ENCODE measurements at places on chromosomes 12 and 14.
A peak's percentile ranks its signal among the peaks of the same experiment; 100 is the strongest.

DNA sequence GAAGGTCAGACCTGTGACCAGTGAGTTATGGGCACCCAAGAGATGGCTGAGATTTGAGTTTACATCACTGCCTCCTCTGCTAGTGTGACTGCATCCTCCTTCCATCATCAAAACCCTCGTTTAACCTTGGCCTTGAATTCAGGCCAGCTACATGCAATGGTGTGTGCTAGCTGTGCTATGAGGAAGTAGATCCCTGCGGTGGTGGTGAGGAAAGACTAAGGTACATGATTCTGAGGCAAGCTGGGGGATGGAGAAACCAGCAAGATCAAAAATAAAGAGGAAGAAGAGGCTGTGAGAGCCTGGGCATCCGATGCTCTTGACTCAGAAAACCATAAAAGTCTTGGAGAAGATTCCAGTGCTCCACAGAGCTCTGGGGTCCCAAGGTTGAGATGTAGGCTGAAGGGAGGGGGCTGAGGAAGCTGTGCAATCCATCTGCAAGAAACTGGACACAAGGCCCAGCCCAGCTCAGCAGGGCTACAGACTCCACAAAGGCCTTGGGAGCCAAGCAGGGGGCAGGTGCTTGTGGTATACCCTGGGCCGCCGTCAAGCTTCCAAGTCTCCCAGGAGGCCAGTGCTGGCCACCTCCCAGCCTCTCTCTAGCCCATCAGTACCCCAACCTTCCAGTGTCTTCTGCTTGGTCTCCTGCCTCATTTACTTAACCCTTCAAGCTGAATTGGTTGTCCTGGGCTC lies 774.8 kb downstream of the VRK1 start:
- DNase-seq = no peak

- no peak for DNase-seq
Measured at GRCh38 chr14:23286902-23287479, 1.1 kb upstream of the HOMEZ start.

DNA sequence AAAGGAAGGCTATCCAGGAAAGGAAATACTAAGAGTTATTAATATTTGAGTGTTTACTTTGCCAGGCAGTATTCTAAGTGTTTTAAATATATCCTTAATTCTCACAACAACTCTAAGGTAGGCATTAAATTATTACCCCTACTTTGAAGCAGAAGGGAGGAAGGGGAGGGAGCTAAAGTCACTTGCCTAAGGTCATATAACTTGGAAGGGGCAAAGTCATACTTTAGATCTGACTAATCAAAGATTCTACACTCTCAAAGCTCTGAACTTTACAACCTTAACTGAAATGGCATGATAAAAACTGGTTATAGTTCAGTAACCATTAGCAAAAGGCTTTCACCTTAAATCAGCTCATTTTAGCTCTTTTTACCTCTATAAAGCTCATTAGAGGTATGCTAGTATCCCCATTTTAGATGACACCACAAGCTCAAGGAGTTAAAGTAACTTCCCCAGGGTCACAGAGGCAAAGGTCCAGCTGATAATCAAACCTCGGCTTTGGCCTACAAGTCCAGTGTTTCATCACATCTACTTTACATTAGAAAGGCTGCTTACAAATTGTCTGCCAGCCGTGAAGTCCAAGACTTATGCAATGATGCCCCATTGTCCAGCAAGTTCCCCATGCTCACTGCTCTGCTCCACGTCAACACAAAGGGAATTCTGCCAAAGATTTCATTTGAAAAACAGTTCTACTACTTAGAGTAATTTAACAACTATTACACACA lies 223.9 kb downstream of the MED13L start:
- DNase-seq = no peak

DNA sequence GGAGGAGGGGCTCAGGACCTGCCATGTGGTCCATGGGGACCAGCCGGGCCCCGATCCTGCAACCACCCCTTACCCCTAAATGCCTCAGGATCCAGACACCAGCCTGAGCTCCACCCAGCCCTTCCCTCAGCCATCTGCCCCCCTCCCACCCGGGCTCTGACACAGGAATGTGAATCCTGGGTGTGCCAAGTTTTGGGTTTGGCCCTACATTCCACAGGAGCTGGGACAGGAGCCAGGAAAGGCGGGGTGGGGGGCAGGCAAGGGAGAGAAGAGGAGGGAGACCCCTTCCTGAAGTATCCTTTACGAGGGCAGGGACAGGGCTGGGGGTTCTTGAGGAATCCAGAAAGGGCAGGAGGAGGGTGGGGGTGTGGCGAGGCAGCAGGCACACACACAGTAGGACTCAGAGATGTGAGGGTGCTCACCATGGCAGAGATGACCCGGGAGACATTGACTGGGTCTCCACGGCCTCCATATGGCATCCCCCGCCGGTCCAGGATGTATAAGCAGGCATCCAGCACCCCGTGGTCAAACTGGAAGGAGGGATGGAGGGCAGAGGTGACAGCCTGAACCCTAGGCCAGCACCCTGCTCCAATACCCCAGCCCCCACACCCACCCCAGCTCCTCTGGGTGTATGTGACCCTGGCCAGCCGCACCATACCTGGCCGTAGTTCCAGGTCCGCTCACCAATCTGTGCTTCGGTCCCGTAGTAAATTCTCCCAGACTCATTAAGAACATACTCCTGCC lies 3.5 kb downstream of the TGM1 start:
- DNase-seq = no peak

- no peak for DNase-seq
Measured at GRCh38 chr12:51460519-51460918, 35.9 kb downstream of the SLC4A8 start.

- DNase-seq = no peak
Measured at GRCh38 chr14:96224480-96225096, 19.9 kb downstream of the BDKRB2 start.

DNA sequence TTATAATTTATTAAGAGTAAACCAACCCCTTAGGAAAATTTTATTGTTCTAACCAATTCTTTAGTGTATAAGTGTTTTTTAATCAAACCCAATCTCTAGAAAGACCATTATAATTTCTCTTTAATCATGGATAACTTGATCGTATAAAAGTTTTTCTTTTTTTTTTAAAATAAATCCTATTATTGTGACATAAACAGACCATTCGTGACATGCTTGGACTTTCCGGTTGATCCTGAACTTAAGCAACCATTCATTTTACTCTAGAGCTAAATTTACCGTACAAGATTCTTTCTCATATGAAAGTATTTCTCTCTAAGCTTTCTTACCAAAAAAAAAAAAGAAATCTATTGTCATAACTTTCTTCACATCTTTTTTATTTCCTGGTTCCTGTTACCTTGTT lies 32.6 kb upstream of the SLC38A4 start:
- DNase-seq = no peak

GRCh38 chr14:22168092-22168955 lies 420.7 kb downstream of the DAD1 start:
- no peak for DNase-seq

DNA sequence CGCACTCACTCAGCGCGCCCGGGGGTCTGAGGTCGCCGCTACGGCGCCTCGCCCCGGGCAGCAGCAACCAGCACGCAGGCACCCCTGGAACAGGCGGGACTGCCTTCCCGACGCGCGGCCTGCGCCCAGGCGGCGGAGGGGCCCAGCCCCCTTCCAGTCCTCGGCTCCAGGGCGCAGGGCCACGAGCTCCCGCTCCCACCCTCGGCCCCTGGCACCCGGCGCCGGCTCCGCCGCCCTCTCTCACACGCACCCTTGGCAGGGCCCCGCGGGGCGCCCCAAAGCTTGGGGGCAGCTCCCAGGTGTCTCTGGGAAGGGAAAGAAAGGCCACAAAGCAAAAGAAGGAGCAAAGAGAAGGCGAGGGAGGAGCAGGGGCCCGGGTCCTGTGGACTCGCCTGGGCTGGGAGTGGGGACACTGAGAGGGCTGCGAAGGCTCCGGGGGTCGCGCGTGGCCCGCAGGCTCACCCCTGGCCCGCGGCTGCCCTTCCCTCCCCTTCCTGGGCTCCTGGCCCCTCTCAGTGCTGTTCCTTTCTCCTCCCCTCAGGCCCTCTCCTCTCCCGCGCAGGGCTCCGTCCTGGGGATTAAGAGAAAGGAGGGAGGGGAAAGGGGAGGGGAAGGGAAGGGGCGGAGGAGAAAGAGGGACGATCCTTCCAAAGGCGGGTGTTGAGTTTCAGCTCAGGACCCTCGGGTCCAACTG lies 907 bp upstream of the EFS start:
- peak; percentile 94 for DNase-seq

DNA sequence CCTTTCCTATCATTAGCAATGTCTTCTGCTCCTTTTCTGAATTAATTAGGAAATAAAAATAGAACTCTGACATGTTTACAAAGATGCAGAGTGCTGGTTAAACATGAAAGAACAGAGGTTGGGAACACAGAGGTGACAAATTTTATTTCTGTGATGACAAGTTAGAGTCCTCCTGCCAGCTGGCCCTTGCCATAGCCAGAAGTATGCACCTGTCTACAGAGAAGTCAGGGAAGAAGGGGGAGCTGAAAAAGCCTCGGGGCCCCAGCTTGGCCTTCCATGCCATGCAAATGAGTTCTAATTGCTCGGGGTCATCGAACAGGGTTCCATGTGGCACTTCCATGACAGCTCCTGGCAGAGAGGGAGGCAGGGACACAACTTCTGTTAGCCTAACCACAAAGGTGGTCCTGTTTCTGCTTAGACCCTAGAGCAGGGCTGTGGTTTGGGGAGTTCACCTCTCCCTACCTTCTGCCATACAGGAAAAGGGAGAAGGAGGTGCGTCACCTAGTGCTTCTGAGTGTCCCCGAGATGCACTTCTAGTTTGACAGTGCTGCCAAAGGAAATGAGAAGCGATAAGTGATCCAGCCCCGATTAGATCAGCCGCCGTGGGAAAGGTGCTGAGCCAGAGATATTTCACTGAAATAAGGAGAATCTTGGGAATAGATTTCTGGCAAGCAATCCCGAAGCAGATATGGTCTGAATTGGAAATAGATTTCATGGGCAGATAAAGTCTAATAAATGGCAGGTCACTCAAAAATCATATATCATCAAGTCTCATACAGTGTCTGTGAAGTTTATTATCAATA lies 155.8 kb upstream of the FOXN3 start:
- no peak for DNase-seq

DNA sequence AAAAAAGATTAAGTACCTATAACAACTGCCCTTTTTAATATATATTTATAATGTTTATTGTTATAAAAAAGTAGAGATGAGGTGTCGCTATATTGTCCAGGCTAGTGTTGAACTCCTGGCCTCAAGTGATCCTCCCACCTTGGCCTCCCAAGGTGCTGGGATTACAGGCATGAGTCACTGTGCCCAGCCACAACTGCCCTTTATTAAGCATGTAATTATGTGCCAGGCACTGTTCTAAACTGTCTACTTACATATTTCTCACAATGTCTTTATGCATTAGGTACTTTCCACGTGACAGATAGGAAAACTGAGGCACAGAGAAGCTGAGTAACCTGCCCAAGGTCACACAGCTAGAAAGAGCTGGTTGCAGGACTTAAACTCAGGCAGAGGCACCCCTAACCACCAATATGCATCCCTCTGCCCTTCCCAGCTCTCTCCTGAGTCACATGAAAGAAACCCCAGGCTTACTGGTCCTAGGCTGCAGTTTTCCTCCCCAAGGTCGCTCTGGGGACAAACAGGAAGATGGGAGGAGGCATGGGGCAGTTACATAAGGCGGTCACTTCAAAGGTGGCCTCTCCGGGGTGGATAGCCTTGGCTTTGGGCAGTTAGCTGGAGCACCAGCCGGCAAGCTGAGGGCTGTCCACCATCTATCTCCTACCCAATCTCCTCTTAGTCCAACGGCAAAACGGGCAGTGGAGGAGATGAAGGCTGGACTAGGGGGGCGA lies 54.6 kb upstream of the TBX3 start:
- no peak for DNase-seq

DNA sequence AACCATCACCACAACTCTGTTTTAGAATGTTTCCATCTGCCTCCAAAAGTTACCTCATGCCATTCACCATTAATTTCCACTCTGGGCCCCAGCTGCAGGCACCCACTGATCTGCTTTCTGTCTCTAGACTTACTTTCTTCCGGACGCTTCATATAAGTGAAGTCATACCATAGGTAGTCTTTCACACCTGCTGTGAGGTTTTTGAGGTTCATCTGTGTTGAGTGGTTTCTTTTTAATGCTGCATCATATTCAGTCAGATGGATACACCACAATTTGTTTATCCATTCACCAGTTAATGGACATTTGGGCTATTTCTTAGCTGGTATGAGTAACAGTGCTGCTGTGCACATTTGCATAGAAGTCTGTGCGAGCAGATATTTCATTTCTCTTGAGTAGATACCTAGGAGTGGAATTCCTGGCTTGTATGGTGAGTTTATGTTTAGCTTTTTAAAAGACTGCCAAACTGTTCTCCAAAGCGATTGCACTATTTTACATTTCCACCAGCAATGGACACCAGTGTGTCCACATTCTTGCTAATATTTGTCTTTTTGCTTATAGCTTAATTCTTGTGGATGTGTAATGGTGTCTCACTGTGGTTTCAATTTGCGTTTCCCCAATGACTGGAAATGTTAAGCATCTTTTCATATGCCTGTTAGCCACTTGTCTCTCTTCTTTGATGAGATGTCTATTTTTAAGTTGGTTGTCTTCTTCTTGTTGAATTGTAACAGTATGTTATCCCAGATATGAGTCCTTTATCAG lies 48.3 kb downstream of the ZFYVE21 start:
- DNase-seq = no peak

DNA sequence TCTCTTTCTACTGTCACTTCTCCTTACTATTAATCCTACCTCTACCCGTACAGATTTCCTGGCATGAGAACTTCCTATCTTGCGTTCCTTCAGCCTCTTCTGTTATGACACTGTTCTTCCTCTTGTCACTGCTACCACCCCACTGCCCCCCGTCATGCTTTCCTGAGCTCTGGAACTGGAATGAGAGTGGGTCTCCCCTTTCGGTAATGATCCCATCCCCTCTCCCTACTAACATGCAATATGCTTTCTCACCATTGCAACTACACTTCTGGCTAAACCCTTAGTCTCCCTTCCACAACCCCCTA lies 4.9 kb upstream of the AP1G2 start:
- no peak for DNase-seq

DNA sequence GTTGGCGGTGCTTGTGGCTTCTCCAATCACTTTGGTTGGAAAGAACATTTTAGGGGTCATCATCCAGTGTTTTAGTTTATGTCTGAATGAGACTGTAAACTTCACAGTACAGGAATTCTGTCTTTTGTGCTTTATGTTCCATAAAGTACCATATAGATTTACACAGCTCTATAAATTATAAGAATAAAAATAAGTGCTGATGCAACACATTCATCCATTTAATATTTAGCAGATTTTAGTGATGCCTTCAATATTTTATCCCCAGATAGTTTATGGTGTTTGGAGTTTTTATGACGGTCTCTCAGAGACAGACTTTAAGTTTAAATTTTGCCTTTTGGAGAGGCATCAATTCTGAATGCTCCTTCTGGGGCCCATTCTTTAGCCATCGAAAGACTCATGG lies 385.2 kb downstream of the ATP23 start:
- DNase-seq = no peak

GRCh38 chr12:122067548-122067947 lies 11.0 kb upstream of the MLXIP start:
- DNase-seq = no peak

- DNase-seq = no peak
Measured at GRCh38 chr12:31008961-31009840, 64.5 kb upstream of the DDX11 start.
